Activated CD4-positive, alpha-beta T cell treated with anti-CD3 and anti-CD28 coated beads for 24 hours (primary cell): ENCODE measurements at places on chromosomes 7 and 10.

DNA sequence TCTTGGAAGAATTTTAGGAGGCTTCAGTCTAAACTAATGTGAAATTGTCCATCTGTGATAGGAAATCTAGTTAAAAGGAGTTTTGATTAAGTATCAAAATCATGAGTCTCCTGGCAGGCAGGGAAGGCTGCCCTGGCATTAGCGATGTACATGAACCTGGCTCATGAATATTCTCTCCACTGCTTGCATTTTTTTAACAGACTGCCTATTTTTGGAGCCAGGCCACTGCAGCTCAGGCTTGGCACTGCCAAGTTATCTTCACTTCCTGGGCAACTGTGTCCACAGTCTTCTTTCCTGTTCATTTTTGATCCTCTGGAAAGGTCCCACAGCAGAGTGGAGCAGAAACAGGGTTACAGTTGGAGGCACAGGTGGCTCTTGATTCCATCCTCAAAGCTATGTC is 7.0 kb downstream of the GPR26 start:
- no peak for DNase-seq

- no peak for DNase-seq
These were observed 126.5 kb upstream of the HABP2 start for GRCh38 chr10:113426181-113426877.

DNA sequence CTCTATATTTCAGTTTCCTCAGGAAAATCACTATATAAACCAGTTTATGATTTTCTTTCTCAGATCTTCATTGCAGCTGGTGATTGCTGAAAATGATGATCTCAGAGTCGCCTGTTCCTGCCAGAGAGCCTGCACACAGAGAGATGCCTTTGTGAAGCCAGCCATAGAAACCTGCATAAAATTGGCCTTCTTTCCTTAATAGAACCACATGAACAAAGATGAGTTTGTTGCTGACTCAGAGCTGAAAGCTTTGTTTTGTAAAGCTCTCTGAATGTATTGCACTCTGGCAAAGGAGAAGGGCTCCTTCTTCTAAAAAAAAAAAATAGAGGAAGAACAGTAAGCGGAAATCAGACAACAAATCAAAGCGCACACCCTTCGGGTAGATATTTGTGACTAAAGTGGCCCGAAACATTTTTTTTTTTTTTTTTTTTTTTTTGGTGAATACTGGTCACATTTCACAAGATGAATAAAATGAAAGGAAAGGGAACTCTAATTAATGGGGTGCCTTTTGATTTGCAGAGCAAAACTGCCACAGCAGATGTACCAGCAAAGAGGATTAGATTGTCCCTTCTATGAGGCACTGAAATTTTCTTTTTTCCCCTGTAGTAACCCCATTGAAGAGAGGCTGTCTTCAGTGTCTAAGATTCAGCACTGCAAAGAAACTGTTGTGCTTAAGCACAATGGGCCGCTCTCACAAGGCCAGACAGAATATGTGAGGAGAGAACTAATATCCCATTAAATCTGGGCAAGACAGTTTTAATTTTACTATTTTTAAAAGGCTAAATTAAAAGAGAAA is 75.1 kb upstream of the PTPRZ1 start:
- DNase-seq, result no peak

- no peak for DNase-seq
These were observed 183.6 kb downstream of the TCF7L2 start for GRCh38 chr10:113133497-113134115.
